Muscle of back (tissue), 13 donors: ENCODE measurements at places on chromosomes 2 and 18.

GRCh38 chr2:142478206-142478605, 347.4 kb upstream of the LRP1B start:
- DNase-seq: peak; percentile 20

DNA sequence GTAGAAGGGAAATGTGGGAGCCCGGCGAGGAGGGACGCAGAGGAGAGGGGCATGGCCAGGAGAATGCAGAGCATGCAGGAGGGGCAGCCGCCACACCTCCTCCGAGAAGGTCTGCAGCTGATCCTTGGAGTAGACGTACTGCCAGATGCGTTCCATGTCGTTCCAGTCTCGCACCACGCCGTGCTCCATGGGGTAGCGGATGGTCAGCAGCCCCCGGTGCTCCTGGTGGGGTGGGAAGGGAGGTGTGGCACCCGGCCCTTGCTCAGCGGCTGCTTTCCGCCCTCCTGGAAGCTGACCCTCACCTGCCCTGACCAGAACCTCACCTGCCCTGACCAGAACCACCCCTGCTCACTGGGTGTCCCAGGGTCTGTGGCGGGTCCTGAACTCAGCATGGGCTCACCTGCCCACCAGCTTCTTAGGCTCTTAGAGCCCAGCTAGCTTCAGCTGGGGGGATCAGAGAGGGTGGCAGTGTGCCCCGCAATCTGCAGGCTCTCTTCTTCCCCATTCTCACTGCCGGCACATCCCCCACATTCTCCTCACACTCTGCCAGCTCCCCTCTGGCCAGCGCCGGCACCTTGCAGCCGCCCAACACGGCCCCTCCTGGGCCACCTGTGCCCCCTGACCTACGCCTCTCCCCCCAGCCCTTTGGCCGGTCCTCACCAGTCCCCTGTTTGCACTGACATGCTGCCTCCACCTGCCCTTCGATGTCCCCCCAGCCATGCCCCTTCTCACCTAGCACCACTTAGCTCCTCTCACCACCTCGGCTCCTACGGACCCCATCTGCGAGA, 4.4 kb downstream of the ACTR1B start:
- no peak for DNase-seq

GRCh38 chr2:159515441-159515840, 100.9 kb downstream of the BAZ2B start:
- DNase-seq: peak; percentile 23

- DNase-seq: peak; percentile 12
These were observed 1.4 kb downstream of the GCFC2 start for GRCh38 chr2:75709297-75709696.

DNA sequence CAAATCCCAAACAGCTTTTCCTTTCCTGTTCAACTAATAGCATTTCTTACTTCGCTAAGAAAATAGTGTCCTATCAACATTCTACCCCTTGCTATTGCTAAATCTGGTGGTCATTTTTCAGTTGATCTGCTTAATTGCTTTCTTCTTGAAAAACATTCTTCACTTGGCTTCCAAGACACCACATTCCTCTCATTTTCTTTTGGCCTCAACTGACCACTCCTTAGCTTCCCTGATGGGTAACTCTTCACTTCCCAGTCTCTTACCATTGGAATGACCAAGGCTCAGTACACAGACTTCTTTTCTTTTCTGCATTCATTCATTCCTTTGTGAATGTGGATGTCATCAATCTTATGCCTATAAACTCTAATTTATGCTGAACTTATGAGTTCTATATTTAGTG, 230.8 kb upstream of the CDH2 start:
- DNase-seq: no peak

- no peak for DNase-seq
These were observed 34.7 kb upstream of the TPO start for GRCh38 chr2:1378456-1379150.

DNA sequence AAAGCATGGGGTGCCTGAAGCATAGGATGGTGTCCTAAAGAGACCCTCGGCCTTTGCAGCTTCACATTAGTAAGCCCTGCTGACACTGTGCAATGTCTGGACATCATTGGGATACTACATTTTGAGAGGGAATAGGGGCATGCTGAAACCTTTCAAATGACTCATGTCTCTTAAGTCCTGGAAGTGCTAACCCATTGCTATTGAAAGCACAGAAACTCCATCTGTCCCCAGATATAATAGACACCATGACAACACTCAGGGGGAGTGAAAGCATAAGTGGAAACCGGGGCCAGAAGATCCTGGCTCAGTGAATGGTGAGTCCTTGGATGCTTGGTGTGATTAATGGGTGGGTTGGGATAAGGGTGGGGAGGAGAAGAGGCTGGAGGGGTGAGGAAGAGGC, 595.5 kb upstream of the ID2 start:
- no peak for DNase-seq

GRCh38 chr18:79616651-79617510, 62.7 kb upstream of the CTDP1 start:
- DNase-seq: no peak

GRCh38 chr2:174778085-174778981, 14.1 kb upstream of the CHRNA1 start:
- peak; percentile 69 for DNase-seq

DNA sequence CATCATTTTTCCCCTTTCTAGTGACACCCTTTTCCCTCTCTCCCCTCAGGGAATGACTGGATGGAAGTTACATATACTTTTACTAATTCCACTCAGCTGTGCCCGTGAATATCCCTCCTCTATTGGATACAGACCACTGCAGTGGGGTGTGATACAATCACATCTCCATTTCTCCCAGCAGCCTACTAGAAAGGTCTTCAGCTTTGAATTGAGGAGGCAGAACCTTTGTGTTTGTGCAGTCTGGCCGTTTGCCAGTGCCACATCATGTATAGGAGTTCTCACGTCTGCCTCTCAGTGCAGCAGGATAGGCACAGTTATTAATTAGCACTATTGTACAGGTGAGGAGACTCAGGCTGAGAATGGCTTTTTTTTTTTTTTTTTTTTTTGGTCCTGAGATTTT, 16.4 kb downstream of the TNFRSF11A start:
- no peak for DNase-seq

- DNase-seq: peak; percentile 33
These were observed 31.5 kb upstream of the NFE2L2 start for GRCh38 chr2:177296040-177296439.

GRCh38 chr2:120094795-120095194, 81.9 kb downstream of the EPB41L5 start:
- DNase-seq: no peak

- DNase-seq: peak; percentile 24
These were observed 478 bp upstream of the PRKAG3 start for GRCh38 chr2:218832081-218832480.

- DNase-seq: no peak
These were observed 491.0 kb downstream of the CDH2 start for GRCh38 chr18:27685807-27686412.

GRCh38 chr18:46010050-46010449, 42.9 kb upstream of the EPG5 start:
- DNase-seq: no peak

DNA sequence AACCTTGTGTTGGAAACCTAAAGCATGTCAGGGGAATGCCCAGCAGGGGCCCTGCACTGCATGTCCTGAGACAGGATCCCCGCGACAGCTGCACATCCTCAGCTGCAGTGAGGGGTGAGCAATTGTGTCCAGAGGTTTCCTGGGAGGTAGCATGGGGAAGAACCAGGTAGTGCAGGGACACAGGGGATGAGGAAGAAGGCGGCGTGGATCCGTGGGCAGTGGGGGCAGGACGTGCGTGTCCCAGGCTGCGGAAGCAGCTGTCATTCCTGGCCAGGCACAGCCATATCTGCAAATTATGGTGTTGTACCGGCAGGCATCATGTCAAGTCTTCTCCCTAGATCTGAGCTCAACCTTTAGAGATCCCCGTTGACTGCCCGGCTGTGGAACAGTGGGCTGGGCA, 238.2 kb upstream of the MYT1L start:
- no peak for DNase-seq

DNA sequence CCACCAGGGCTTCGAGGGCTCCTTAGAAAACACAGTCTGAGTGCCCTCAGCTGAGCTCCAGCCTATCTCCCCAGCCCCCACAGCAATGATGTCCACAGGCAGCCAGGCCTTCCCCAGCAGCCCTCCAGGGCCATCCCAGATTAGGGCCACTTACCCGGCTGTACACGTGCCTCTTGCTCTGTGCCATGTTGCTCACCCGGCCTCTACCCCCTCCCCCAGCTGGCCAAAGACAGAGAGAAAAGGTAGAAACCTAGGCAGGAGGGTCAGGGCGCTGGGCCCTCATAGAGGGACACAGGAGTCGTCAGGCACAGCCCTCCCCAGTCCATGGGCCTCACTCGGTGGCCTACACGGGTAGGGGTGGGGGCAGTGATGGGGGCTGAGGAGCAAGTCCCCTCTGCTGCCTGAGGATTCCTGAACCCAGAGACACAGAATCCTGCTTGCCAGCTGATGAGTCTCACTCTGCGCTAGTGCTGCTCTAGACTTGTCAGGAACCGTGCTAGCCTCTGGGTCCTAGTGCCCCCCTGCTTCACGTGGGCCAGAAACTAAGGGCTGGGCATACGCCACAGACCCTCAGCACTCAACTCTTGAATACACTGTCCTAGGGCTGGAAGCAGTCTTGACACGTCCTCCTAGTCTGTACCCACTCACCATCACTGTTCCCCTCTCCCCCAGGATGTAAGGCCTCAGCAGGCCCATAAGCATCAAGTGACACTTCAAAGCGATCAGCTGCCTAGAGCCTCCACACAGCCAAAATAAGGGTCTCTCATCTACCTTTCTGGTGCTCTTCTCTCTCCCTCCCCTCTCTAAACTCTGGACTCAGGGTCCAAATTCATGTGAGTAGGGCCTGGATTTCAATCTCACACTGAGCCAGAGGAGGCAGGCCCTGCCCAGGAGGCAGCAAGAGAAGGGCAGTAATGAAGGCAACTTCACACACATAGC, at the start of gene DCTN1:
TSS of gene DCTN1 (minus strand) at position 461 of the 939 bp plus-strand sequence. CDS start at position 187, 274 bp downstream.
- peak; percentile 66 for DNase-seq

DNA sequence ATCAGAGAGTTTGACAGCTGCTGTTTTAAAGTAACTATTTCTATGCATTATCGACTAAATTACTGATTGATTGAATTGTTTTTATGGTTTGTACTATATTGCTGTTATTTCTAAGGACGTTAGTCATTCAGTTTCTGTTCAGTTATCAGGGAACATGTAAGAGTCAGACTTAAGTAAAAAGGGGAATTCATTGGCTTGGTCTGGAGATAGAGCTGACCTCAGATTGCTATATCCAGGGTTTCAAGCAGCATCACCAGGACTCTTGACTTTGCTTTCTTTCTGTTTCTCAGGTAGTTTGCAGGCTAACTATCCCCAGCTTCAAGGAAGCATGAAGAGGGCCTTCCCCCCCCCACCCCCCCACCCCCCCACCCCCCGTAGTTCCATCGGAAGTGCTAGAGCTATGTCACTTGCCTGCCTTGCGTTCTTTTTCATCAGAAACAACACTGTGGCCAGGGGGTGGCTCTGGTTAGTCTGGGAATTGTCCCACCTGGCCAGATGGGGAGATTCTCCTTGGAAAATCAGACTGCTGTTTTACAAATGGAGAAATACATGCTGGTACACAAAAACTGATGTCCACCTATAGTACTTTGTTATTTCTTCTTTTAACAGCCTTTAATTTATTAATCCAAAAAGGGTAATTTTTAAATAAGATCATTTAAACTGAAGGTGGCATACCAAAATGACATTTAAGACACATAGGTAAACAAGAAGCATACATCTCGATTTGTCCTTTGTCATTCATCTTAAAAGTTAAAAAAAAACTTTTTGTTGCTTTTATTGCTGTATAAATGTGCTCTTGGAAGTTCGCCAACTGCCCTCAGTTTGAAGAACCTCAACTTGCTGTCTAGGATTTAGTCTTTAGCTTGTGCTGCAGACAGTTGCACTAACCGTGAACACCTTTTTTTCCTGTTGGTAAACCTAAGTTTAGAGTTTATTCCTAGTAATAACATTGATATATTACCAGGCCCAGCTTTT, 9.4 kb downstream of the SMAD4 start:
- DNase-seq: no peak
